ENCODE measurements at places on chromosomes 3 and 15. TPM values are rescaled to one million over a fixed set of nuclear protein-coding genes. Genes with fewer than 3 reads are reported as not detected.
A peak's percentile ranks its signal among the peaks of the same experiment; 100 is the strongest.

The SNTN gene
- total RNA-seq: not detected

The AQP9 gene
- total RNA-seq: 0.51 TPM

The ARGFX gene
- total RNA-seq: not detected

DNA sequence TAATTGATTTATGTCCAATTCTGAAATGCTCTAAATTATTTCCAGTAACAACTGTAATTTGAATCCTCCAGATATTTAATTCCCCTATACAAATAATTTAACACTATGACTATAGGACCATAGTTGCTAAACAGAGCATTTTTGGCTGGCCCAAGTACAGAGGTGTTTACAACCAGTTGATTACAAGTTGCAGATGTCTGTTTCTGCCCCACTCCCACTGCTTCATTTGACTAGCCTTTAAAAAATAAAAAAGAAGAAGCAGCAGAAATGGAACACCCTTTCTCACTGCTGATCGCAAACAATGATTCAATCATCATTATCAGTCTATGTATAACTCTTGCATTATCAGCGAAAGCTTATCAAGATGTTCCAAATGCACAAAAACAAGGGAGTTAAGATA is 54.6 kb downstream of the SENP7 start:
- DNase-seq: no peak

DNA sequence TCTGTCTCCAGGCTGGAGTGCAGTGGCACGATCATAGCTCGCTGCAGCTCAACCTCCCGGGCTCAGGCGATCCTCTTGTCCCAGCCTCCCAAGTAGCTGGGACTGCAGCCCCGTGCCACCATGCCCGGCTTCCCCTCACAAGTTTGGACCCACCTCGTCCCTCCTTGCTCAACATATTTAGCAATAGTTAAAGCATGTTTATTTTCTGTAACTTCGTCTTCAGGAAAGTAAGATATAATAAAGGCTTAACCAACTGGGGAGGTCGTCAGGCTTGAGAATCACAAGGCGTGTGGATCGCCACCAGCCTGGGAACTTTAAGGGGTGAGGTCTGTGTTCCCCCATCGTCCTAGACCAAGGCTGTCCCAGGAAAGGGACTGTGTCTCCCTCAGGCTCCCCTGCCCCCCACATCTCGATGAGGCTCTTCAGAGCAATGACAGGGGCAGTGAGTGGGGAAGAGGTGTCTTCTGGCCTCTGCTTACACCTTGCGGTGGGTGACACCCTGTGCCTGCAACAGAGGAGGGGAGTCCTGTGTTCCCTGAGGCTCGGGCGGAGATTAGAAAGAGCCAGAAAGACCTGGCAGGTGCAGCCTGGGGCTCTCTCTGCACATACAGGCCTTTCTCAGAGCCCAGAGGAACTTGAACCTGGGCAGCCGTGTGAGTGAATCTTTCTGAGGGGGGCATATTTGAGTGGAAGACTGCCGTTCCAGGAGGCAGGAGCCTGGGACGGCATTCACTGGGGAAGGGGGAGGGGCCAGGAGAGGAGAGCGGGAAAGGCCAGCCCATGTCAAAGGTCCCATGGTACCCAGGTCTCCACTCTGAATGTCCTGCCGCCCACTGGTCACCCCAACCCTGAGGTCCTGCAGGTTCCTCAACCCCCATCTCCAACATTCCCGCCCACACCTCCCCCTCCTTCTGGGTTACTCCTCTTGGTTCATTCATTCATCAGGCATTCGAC is 152.3 kb downstream of the SMAD6 start:
- DNase-seq: no peak

GRCh38 chr3:160566499-160566898 is 1.1 kb upstream of the KPNA4 start:
- no peak for DNase-seq

DNA sequence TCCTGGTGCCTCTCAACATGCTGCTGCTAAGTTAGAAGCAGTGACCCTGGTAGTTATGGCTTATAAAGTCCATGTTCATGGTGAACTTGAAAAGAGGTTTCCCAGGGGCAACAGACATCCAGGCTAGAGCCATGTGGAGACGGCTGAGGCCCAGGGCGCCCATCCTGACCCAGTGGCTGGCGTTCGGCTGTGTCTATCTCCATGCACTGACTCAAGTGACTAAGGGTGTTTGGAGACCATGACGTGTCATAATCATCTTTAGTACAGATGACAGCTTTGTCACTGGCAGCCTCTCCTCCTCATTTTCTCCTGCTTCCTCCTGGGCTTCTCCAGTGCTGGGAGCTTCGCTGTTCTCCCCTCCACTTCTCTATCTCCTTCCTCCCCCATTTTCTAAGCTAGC is 287.4 kb upstream of the LYSMD4 start:
- DNase-seq: no peak

DNA sequence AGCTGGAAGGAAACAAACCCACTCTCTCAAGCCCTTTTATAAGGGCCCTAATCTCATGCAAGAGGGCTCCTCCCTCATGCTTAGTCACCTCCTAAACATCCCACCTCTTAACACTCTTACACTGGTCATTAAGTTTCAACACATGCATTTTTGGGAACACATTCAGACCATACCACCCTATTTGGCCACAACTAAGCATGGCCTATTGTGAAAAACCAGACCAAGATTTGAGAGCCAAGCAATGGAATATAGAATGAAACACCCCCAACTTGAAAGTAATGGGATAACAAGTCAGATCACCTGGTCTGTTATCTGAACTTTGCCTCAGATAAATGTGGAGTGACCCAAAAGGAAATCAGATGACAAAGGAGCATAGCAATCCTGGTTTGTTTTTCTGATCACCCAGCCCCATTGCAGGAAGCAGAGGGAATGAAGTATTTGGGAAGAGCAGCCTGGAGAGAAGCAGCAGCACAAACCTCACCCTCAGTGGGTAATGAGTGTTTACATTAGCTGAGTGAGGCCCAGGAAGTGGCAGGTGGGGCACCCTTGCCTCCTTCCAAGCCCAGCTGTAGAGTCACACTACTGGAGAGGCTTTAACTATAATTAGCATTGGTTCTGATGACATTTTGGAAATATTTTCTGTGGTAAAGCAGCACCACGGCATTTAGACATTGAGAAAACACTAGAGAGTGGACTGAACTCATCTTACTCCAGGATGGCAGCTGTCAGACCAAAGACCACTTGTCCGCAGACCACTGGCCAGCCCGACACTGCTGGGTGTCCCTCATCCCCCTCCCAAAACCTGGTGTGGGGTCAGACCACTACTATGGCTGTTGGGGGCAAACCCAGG is 48.8 kb upstream of the PRTG start:
- DNase-seq: no peak

DNA sequence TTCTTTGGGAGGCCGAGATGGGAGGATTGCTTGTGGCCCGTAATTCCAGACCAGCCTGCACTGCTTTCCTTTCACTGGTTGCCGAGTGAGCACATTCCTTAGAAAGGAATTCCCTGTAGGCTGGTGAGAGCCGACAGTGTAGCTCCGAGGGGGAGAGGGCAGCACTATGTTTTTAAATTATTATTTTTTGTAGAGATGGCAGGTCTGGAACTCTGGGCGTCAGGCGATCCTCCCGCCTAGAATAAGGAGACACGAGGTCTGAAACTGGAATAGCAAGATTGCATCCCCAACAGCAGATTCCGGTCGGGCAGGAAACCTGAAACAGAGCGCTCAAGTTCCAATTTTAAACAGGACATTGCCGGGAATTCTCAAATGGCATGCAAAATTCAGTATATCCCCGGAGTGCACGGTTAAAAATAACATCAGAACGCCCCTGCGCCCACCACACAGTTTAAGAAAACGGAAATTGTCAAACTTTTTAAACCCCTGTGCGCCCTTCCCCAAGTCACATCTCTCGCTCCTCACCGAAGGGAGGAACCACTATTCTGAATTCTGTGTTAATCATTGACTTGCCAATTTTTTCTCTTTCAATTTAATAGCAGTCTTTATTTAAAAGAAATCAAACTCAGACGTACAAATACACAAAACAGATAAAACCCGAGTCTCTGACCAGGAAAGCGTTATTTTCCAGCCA is 643 bp upstream of the RNU5B-1 start:
- DNase-seq: peak; percentile 47

DNA sequence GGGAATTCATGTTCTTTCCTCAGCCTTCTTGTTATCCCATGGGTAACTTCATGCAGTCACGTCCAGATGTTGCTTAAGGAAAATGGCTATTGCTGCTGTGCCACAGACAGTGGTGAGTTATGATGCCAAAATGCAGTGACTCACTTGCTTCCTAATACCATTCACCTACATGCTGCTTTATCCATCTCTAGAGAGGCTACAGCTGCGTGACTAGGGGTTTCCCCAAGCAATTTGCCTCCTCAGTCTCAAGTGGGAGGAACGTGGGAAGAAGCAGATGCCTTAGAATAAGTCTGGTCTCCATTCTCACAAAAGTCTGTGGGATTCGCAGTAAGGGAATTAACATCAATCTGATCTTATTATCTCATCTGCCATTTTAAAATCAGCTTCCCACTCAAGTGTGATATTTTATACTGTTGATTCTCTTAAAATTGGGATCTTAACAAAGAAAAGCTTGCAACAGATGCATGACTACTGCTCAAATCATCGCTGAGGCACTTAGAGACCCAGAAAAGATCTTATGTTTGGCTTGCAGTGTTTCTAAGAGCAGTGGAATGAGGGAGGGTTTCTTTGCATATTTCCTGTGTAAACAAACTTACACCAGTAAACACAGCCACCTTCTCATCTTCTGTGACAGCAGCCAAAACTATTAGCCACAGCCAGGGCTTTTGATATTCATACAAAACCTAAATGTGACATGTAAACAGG is 62.0 kb upstream of the ACP3 start:
- DNase-seq: no peak

- no peak for DNase-seq
These were observed 12.8 kb downstream of the ARMC8 start for GRCh38 chr3:138199851-138200250.

DNA sequence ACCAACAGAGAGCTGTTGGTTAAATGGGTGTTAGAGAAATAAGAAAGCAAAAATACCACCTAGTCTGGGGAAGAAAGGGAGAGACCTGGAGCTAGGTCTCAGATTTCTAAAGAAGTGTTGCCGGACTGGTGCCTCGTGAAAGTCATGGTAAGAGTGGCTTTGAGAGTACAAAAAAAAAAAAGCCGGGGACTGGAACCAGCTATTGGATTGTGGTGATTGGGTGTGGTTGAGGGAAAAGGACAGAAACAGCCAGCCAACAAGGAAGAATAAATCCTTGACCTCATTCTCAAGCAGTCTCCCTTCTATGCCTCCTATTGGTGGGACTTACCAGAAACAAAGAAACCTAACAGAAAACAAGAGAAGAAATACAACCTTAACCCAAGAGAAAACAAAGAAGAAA is 346.4 kb upstream of the KCNMB2 start:
- no peak for DNase-seq
